ENCODE measurements at places on chromosomes 2 and 18.

DNA sequence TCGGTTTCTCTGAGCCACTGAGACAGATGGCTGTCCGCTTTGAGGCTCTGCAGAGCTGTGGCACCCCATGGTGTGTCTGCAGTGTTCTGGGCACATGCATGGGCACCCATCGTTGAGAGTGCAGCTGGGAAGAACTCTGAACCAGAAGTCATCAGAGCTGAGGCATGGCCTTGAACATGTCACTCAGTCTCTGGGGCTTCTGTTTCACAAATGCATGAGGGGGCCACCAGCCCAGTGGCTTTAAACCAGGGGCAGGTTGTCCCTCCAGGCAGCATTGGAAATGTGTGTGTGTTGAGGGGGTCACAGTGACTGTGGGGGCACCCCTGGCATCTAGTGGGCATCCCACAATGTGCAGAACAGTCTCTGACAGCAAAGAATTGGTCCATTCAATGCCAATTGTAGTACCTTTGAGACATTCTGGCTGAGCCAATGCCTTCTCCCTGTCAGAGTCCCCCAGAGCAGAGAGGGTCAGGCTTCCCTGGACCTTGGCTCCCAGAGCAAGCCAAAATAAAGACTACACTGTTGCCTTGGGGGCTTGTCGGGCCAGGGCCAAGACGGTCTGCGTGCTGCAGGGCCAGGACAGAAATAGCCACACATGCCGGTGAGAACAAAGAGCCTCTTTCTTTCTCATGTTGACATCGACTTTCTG lies 9.3 kb upstream of the PSMD1 start:
- H3K4me3 ChIP-seq = no peak overlapping the region
- H3K36me3 ChIP-seq = no peaks in the 10 kb centered on the region
- H3K4me1 ChIP-seq = peaks cover 3% of the 10 kb centered on the region
- H3K27me3 ChIP-seq = peaks cover 16% of the 10 kb centered on the region
- no peak for DNase-seq
- no peak overlapping the region for H3K27ac ChIP-seq

- DNase-seq = no peak
- H3K27ac ChIP-seq = no peak overlapping the region
- peaks cover 4% of the 10 kb centered on the region for H3K27me3 ChIP-seq
- H3K4me3 ChIP-seq = no peak overlapping the region
Measured at GRCh38 chr2:48092846-48093803, 186.8 kb upstream of the FBXO11 start.

GRCh38 chr2:240831594-240832204 lies 11.7 kb upstream of the KIF1A start:
- H3K27me3 ChIP-seq = peaks cover 14% of the 10 kb centered on the region
- peaks cover 6% of the 10 kb centered on the region for H3K4me1 ChIP-seq
- H3K27ac ChIP-seq = no peak overlapping the region
- H3K4me3 ChIP-seq = peak overlapping the region; percentile 67

DNA sequence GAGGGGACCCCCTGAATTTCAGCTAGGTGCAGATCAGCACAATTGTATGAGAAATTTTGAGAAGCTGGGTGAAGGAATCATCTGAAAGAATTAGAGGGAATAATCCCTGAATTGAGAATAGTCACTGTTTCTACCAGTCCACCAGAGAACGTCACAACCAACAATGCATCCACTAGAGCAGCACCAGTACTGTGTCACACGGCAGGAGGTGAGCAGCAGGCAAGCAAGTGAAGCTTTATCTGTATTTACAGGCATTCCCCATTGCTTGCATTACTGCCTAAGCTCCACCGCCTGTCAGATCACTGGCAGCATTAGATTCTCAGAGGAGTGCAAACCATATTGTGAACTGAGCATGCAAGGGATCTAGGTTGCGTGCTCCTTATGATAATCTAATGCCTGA lies 40.7 kb downstream of the GDF7 start:
- H3K36me3 ChIP-seq = peaks cover 15% of the 10 kb centered on the region
- H3K27ac ChIP-seq = no peak overlapping the region
- no peaks in the 10 kb centered on the region for H3K27me3 ChIP-seq
- no peaks in the 10 kb centered on the region for H3K4me1 ChIP-seq

- no peak overlapping the region for H3K27ac ChIP-seq
- no peak for DNase-seq
- no peaks in the 10 kb centered on the region for H3K27me3 ChIP-seq
Measured at GRCh38 chr2:193276988-193277387, 1082.3 kb upstream of the TMEFF2 start.

- no peak overlapping the region for H3K4me3 ChIP-seq
- H3K36me3 ChIP-seq = peaks cover 4% of the 10 kb centered on the region
- no peak for DNase-seq
- no peak overlapping the region for H3K27ac ChIP-seq
- H3K27me3 ChIP-seq = no peaks in the 10 kb centered on the region
Measured at GRCh38 chr2:196088203-196088602, 19.6 kb upstream of the DNAH7 start.

- DNase-seq = no peak
- no peak overlapping the region for H3K27ac ChIP-seq
- no peaks in the 10 kb centered on the region for H3K4me1 ChIP-seq
- H3K36me3 ChIP-seq = peaks cover 4% of the 10 kb centered on the region
- H3K4me3 ChIP-seq = no peak overlapping the region
- peaks cover 9% of the 10 kb centered on the region for H3K27me3 ChIP-seq
Measured at GRCh38 chr2:120647487-120647886, 88.2 kb upstream of the GLI2 start.

GRCh38 chr18:74342416-74343043 lies 26.9 kb downstream of the C18orf63 start:
- H3K4me3 ChIP-seq = no peak overlapping the region
- H3K4me1 ChIP-seq = no peaks in the 10 kb centered on the region
- H3K27ac ChIP-seq = no peak overlapping the region
- no peaks in the 10 kb centered on the region for H3K36me3 ChIP-seq

DNA sequence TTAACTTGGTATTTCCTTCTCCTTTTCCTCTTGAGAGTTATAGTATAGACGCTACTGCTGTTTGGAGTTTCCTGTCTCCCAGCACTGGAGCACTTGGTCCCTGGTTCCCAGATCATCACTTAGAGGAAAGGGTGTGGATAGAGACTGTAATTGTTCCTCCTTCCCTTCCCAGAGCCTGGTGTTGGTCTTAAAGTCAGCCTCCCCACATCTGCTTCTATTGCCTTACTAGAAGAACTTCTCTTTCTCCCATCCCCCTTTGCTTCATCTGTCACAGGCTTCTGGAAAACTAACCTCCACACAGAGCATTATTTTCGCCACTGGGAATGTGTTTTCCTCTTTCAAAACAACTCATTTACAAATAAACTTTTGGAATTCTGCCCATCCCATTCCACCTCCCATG lies 131.0 kb downstream of the CCDC85A start:
- H3K27ac ChIP-seq = no peak overlapping the region
- H3K27me3 ChIP-seq = no peaks in the 10 kb centered on the region
- no peak for DNase-seq
- no peaks in the 10 kb centered on the region for H3K4me1 ChIP-seq
- no peaks in the 10 kb centered on the region for H3K36me3 ChIP-seq

GRCh38 chr2:10229462-10230099 lies 73.1 kb upstream of the HPCAL1 start:
- no peak for DNase-seq
- H3K27me3 ChIP-seq = peaks cover 3% of the 10 kb centered on the region
- H3K27ac ChIP-seq = no peak overlapping the region
- no peaks in the 10 kb centered on the region for H3K4me1 ChIP-seq
- no peak overlapping the region for H3K4me3 ChIP-seq
- H3K36me3 ChIP-seq = no peaks in the 10 kb centered on the region

DNA sequence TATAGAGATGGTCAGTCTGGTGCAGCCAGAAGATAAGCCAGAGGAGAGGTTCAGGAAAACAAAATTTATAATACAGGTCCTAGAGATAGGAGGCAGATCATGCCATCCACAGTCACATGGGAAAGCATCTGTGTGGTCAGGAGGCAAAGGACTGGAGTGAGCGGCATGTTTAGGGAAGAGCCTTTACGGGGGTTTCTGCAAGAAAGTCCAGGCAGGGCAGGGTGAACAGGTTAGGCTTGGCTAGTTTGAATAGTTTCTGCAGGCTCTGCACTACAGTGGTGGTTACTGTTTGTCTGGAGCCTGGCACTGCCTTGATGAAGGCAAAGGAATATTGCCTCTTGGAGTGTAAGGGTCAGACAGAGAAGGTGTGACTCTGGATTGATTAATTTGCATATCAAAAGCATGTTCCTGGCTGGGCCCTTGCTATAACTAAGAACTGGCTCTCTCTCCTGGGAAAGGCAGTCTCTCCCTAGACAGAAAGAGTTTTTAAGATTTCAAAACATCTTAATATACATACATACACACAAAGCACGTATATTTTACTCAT lies 1034.7 kb upstream of the CHAC2 start:
- no peaks in the 10 kb centered on the region for H3K36me3 ChIP-seq
- no peak for DNase-seq
- no peak overlapping the region for H3K27ac ChIP-seq
- no peak overlapping the region for H3K4me3 ChIP-seq
- no peaks in the 10 kb centered on the region for H3K27me3 ChIP-seq
